ENCODE measurements at places on chromosomes 7 and 10. TPM values are rescaled to one million over a fixed set of nuclear protein-coding genes. Genes with fewer than 3 reads are reported as not detected.

- no peak for DNase-seq
These were observed 352.7 kb downstream of the CXCL12 start for GRCh38 chr10:44032216-44032615.

The NPTX2 gene
- not detected for total RNA-seq

The PDZD7 gene
- 0.62 TPM for total RNA-seq

GRCh38 chr7:74617180-74617744 lies 40.3 kb upstream of the GTF2I start:
- DNase-seq: peak; percentile 48

The PNLIP gene
- not detected for total RNA-seq

GRCh38 chr10:117541909-117542705 lies 439 bp upstream of the EMX2 start:
- DNase-seq: peak; percentile 38

DNA sequence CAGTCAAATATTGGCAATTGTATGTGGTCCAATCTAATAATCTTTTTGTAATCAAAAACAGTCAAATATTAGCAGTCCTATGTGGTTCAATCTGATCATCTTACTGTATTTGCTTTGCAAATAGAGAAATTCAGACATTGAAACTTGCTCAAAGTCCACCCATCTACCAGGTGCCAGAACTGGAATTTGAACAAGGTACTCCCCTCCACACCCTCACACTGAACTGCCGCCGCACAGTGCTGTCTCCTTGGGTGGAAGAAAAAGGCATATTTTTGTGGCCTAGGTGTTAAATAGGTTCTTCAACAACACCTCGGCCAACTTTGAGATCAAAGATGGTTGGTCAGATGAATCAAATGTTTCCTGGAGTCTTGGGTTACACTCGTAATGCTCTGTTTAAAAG lies 544.2 kb upstream of the GALNT17 start:
- no peak for DNase-seq

DNA sequence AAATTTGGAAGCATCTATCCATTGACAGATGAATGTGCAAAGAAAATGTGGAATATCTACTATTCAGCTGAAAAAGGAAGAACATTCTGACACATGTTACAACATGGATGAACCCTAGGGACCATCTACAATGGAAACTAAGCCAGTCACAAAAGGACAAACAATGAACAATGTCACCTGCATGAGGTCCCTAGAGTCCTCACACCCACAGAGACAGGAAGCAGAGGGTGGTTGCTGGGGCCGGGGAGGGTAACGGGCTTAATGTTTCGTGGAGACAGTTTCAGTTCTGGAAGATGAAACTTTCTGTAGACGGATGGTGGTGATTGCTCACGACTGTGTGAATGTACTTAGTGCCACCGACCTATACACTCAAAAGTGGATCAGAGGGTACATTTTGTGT lies 282.9 kb downstream of the ADARB2 start:
- DNase-seq: peak; percentile 24

Data from activated naive CD4-positive, alpha-beta T cell treated with anti-CD3 and anti-CD28 coated beads for 36 hours (primary cell).